Psoas muscle (tissue), 8 donors: ENCODE measurements at places on chromosomes 11 and 22. TPM values are rescaled to one million over a fixed set of nuclear protein-coding genes. Genes with fewer than 3 reads are reported as not detected.

- DNase-seq: no peak
These were observed 45.0 kb upstream of the APOA1 start for GRCh38 chr11:116882386-116882785.

GRCh38 chr11:108880510-108880909 is 215.6 kb downstream of the DDX10 start:
- DNase-seq: no peak

GRCh38 chr11:827897-828192 is at the start of gene CRACR2B:
Gene CRACR2B, plus strand, starts transcription at chr11:827919. Its CDS starts 689 bp downstream, at chr11:828608.
- no peak for DNase-seq

The TSSK2 gene
- not detected for total RNA-seq

DNA sequence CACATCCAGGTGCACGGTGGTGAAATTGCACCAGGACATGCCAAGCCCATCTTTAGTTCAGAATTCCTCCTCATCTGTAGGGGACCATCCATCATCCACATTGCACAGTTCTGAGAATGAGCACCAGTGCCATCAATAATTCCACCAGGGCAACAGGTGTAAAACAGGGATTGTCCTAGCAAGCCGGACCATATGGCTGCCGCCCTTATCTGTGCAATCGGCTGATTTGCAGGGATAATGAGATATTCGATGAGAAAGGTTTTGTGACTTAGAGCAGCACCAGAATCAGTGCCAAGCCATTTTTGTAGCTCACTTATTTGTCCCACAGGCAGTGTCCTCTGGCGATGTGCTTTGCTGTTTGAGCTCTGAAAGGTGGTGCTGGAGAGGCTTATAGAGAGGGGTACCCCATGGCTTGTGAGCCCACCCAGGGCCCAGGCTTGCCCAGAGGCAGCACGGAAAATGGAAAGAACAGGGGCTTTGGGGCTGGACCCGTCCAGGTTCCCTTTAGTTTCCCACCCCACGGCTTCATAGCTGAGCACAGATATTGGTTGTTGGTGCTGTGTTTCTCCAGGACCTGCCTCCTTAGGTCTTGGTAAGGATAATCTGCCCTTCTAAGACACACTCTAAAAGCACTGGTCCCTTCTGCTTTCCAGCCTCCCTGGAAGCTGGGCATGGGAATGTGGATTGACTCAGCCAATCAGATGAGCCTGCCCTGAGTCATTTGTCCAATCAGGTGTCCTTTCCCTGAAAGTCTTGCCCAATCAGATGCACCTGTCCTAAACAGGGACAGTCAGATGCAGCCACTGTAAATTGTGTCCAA is 84.0 kb upstream of the SHANK2 start:
- peak; percentile 5 for DNase-seq

DNA sequence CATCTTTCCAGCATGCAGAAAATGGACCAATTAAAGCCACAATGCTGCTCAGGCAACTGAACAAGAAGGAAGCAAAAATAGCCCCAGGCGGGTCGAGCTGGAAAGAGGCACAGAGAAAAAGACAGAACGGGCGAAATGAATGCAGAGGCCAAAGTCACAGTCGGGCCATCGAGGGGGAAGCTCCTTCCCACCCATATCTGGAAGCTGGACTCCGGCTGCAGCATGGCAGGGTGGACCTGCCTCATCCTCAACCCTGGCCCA is 58.6 kb upstream of the PRDM11 start:
- no peak for DNase-seq

The MIAT gene
- 0.30 TPM for total RNA-seq

- no peak for DNase-seq
These were observed 861.3 kb downstream of the TBC1D22A start for GRCh38 chr22:47623763-47624148.

The GPR83 gene
- total RNA-seq: 0.40 TPM

- peak; percentile 85 for DNase-seq
These were observed 111.2 kb downstream of the MICAL3 start for GRCh38 chr22:17912945-17913721.

GRCh38 chr22:44309137-44309536 is 3.6 kb downstream of the SHISAL1 start:
- peak; percentile 66 for DNase-seq

The OR4A5 gene
- not detected for total RNA-seq

DNA sequence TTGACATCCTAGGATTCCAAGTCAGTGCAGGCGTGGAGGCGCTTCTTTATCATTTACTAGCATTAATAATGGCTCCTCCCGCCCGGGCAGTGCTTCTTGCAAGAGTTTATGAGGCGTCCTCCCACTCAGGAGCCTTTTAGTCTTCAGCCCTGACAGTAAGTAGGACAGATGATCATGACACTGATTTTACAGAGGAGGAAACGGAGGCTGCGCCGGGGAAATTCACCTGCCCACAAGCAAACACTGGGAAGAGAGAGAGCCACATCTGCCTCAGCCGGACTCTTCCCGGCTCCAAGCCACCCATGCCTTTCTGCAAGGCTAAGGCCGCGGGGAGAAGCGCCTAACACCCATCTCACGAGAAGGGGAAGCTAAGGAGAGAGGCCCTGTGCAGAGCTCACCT is 35.9 kb downstream of the KIAA0930 start:
- no peak for DNase-seq

DNA sequence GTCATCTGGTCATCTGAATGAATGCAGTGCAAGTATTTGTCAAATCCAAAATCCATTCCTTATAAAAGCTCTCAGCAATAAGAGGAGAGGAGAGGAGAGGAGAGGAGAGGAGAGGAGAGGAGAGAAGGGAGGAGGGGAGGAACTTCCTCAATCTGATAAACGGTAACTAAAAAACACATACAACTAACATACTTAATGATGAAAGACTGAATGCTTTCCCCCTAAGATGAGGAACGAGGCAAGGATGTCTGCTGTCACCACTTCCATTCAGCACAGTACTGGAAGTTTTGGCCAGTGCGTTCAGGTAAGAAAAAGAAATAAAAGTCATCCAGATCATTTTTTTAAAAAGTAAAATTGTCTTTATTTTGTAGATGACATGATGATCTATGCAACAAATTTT is 80.4 kb downstream of the CD82 start:
- DNase-seq: no peak

The KIRREL3 gene
- total RNA-seq: not detected

DNA sequence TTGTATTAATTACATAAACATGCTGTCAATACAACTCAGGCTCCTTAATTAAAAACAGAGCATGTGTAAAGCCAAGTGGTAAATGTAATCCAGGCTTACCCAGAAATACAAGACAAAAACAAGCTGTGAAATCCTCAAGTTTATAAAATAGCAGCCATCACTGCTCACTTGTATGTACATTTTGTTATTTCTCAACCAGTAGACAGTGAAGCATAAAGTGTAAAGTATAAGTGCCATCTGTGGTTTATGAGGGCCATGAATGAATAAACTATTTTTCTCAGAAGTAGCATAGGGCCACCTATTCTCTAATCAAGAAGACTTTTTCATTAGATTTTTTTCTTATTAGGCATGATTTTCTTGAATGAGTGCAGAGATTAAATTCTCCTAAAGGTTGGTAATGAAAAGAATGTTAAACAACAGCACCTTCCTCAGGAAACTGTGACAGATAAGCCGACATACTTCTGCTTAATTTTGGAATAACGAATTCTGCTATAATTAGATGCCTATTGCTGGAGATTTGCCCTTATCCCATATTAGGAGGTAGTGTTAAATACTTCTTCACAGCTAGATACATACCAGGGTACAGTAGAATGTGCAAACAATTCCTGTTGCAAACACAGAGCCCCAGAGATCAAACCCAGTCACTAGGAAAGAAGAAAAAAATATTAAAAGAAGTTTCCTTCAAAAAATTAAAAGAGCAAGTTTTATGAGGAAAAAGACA is 13.0 kb downstream of the SLC5A12 start:
- no peak for DNase-seq

- DNase-seq: no peak
These were observed 17.6 kb upstream of the SPON1 start for GRCh38 chr11:13944911-13945425.

The PATE4 gene
- total RNA-seq: not detected

- no peak for DNase-seq
These were observed 114.0 kb upstream of the PLET1 start for GRCh38 chr11:112374486-112375140.

The NLRP6 gene
- not detected for total RNA-seq

- no peak for DNase-seq
These were observed 28.3 kb upstream of the APOA1 start for GRCh38 chr11:116865696-116866095.

GRCh38 chr11:115085461-115086210 is 407.3 kb downstream of the NXPE2 start:
- no peak for DNase-seq

The ANO1 gene
- 11.3 TPM for total RNA-seq

The TRIM49 gene
- total RNA-seq: not detected

DNA sequence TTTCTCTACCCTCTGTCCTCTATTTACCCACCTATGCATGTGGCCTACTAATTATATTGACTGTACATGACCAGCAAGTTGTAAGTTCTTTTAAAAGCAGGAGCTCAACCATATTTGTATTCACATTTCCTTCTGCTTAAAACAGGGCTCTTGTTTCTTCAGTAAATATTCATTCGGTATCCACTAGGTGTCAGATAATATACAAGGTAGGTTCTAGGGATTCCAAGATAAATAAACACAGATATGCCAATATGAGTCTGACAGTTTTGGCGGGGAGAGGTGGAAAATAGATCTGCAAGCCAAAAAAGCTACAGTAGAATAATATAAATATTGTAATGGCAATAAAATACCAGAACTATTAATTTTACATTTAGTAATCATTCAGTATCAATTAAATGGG is 15.3 kb upstream of the RAB30 start:
- DNase-seq: no peak

- peak; percentile 18 for DNase-seq
These were observed 1.4 kb upstream of the PIM3 start for GRCh38 chr22:49958931-49959781.

DNA sequence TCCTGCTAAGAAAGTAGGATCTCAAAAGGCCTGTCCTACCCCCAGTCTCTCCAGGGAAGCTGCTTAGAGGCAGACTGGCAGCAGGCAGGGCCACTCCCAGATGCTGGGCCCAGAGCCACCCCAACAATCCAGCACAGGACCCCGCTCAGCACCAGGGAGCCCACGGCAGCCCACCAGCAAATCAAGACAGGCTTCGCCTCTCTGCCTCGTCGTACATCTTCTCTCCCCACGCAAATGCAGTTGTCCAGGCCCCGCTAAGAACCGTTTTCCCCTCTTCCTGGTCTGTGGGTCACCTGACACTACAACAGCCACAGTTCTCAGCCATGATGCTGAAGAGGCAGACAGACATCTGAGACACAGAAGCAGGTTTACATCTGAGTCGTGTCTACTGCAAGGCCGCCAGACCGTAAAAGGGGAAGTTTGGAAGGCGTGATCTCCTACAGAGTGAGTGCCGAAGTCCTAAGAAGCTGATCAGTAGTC is 51.1 kb downstream of the IGSF9B start:
- DNase-seq: no peak

DNA sequence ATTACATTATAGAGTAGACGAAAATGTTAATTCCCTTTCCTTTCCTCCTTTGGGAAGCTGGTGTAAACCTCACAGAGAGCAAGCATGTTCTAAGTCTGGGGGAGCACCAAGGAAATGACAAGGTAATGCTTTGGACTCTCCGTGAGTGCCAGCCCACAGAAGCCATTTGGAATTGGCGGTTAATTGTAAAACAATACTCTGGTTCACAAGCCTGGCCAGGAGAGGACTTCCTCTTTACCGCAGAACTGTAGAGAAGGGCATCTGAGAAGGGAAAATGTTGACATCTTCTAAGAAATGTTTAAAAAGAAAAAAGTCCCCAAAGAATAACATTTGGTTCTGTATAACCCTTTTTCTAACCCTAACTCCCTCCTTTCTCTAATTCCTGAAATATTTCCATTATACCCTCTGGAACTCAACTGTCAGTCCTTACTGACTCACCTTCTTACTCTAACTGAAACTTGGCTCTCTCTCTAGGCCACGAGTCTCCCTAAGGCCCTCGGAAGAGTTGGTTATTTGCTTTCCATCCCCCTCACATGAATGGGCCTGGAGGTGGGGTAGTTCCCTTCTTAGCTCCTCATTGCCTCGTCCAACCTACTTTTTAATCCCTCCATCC is 379.8 kb downstream of the SOX6 start:
- DNase-seq: no peak

GRCh38 chr11:104320097-104320496 is 156.2 kb upstream of the PDGFD start:
- DNase-seq: no peak

- no peak for DNase-seq
These were observed 122.1 kb downstream of the TRIM44 start for GRCh38 chr11:35784699-35785098.

The MPZL2 gene
- 3.4 TPM for total RNA-seq

- no peak for DNase-seq
These were observed 175.7 kb upstream of the CARD18 start for GRCh38 chr11:105315287-105315686.
